CD4-positive, alpha-beta memory T cell (primary cell): ENCODE measurements at places on chromosomes 2 and 18. TPM values are rescaled to one million over a fixed set of nuclear protein-coding genes. Genes with fewer than 3 reads are reported as not detected.

Gene INHBB
- total RNA-seq = not detected

Gene LRRTM1
- total RNA-seq = not detected

Gene POLR1A
- total RNA-seq = 23.4 TPM

Gene CCDC195
- total RNA-seq = not detected

Gene MOGAT1
- not detected for total RNA-seq

GRCh38 chr18:63236921-63237846 lies 82.4 kb downstream of the BCL2 start:
- no peak for DNase-seq
